ENCODE measurements at places on chromosomes 2 and 18. TPM values are rescaled to one million over a fixed set of nuclear protein-coding genes. Genes with fewer than 3 reads are reported as not detected.
A peak's percentile ranks its signal among the peaks of the same experiment; 100 is the strongest.

- ATAC-seq = peak; percentile 48
These were observed 77.3 kb upstream of the RPL31 start for GRCh38 chr2:100924520-100925451.

- no peak for ATAC-seq
These were observed 51.0 kb downstream of the POU3F3 start for GRCh38 chr2:104904889-104905288.

The HOXD8 gene
- total RNA-seq = 0.88 TPM

The KCNJ13 gene
- not detected for total RNA-seq

The SERPINB3 gene
- total RNA-seq = 879 TPM

The PAX8 gene
- 6.1 TPM for total RNA-seq

The SALL3 gene
- not detected for total RNA-seq
